ENCODE measurements at places on chromosomes 3 and 15.

DNA sequence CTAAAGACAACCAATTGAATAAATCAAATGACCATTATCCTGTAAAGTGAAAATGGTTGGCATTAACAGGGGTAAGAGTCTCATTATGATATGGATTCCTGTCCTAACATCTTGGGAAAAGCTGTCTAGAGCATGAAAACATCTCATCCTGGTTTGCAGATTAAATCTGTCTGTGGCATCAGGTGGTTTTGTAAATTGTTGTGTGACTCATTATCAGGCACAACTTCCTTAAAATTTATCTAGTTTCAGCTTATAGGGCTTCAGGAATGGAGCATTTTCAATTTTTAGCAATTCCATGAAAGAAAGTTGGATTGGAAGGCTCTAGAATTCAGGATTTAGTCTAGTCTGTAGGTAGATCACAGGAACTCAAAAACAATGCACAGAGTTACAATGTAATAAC lies 31.1 kb upstream of the SLC27A2 start:
- no peak for DNase-seq

GRCh38 chr3:172334671-172335207 lies 113.5 kb downstream of the GHSR start:
- no peak for DNase-seq

DNA sequence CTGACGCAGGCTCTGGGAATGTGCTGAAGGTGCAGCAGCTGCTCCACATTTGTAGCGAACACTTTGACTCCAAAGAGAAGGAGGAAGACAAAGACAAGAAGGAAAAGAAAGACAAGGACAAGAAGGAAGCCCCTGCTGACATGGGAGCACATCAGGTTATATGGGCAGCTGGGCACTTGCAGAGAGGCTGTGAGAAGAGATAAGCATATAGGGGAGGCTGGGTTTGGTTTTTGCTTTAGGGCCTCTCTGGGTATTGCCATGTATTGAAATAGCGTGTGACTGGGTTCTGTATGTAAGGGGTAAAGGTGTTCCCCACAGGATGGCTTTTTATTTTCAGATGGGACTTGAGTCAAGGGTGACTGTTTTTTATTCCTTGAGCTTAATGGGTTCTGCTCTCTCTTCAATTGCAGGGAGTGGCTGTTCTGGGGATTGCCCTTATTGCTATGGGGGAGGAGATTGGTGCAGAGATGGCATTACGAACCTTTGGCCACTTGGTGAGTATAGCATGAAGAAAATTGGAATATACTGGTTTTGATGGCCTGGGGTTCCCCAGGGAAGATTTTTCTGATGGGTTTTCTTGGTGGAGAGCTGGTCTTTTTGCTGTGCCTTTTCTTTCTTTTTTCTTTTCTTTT lies 7.4 kb downstream of the PSMD2 start:
- no peak for DNase-seq

GRCh38 chr3:127454968-127455367 lies 135.6 kb downstream of the TPRA1 start:
- no peak for DNase-seq

DNA sequence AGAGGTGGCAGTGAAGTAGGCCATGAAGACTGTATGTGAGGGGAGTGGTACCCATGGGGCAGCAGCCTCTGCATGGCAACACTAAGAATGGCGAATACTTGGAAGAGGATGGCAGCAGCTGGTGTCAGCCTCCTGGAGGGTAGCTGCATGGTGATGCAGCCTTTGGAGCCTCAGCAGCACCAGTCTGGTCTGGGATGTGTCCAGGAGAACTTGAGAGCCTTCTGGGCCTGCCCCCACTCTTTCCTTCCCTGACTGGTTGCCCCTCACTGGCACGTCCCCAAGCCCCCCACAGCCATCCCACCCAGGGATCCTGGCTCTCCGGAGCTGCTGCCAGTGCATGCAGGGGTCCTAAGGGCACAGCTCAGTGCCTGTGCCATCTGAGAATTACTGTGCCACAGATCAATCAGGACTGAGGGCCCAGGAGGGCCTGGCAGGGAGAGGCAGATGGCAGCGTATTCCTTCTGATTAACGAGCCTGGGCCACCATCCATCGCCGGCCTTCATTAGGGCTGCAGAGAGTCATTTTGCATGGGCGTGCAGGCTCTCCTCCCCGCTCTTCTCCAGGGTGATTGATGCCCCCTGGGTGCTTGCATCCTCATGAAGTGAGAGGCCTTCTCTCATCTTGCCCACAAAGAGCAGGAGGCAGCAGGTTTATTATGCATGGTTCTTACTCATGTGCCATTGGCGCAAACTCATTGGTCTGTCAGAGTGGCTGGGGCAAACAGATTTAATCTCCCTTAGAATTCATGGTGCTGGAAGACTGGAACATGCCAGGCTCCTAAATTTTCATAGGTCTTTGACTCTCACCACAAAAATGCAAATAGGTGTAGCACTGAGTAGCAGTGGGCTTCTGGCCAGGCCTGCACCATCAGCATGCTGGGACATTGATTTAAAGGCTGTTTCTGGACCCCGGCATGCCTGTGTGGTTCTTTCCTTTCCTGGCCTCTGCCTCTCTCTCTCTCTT lies 116.8 kb downstream of the EPHB1 start:
- no peak for DNase-seq

GRCh38 chr3:118817748-118818165 lies 216.9 kb downstream of the IGSF11 start:
- peak; percentile 1 for DNase-seq

DNA sequence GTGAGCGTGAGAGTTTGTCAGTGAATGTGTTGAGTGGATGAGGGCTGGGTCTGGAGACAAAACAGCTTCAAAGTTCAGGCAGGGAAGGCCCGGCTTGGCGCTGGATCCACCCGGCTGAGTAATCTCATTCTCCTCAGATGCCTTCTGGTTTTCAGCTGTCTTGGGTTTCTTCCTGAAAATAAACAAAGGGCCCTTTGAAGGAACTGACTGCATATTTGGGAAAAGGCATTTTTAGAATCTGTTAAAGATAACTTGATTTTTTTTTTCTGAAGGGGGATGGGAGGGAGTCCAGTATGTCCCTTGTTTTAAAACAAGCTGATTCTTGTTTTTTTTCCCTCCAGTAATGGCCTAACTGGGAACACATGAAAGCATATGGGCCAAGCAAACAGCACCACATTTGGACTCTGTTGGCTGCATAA lies 86.4 kb downstream of the TIGIT start:
- no peak for DNase-seq

DNA sequence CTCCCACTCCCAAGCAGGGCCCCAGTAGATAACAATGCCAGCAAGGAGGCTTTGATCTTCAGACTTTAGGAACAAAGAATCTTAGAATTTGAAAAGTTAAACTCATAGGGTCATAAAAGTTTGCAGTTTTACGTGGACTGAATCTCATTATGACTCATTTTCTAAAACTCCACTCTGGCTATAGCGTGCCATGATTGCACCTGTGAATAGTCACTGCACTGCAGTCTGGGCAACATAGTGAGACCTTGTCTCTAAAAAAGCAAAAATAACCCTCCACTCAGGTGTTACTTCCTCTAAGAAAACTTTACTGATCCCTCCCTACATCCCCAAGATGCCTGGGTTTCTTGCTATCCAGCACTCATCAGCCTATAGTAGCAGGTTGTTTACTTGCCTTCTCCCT lies 104.5 kb downstream of the IL20RB start:
- DNase-seq, result no peak

DNA sequence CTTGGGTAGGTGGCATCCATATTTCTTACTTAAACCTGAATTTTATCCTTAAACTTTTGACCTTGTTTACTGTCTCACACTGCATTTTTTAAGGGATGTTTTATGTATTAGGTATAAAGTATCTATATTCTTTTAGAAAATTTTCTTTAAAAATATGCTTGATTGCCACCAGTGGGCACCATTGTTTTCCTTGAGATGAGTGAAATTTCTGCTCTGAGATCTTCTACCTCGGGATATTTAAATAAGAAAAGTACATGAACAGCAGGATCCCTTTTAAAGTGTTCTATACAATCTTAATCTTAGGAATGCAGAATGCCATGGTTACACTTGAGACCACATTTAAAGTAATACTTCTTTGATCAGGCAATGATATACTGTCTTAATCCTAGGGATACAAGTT lies 108.7 kb downstream of the SLMAP start:
- DNase-seq, result no peak

- no peak for DNase-seq
These were observed 165.5 kb downstream of the ECT2 start for GRCh38 chr3:172915911-172916514.

- no peak for DNase-seq
These were observed 537.6 kb downstream of the PLOD2 start for GRCh38 chr3:145623349-145623748.

DNA sequence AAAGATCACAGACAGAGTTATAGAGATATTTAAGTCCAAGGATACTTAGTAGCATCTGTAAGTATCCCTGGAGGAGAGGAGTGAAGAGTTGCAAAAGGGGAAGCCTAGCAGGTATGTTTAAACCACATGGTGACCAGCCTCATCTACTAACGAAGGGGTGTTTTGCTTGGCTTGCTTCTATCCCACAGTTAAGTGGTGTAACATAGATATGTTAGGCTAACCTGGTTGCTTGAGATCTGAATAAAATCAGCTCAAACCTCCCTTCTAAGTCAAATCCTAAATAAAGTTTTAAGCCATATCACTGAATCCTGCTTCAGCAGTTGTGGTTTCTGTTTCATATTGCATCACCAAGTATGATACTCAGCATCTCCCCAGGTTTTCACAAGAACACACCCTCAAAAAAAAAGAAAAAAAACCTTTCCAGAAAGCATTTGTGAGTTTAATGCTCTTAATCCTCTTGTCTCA lies 880.2 kb downstream of the ROBO1 start:
- DNase-seq, result no peak
